Endothelial cell (in vitro differentiated cells): ENCODE measurements at places on chromosomes 4 and X. TPM values are rescaled to one million over a fixed set of nuclear protein-coding genes. Genes with fewer than 3 reads are reported as not detected.

- no peak overlapping the region for H3K27ac ChIP-seq
- no peaks in the 10 kb centered on the region for H3K36me3 ChIP-seq
- no peaks in the 10 kb centered on the region for H3K4me1 ChIP-seq
- H3K27me3 ChIP-seq: peaks cover 1% of the 10 kb centered on the region
- DNase-seq: no peak
- no peak overlapping the region for H3K4me3 ChIP-seq
These were observed 195.7 kb downstream of the PACRGL start for GRCh38 chr4:20895988-20896387.

- H3K27me3 ChIP-seq: peaks cover 3% of the 10 kb centered on the region
- H3K27ac ChIP-seq: no peak overlapping the region
- peaks cover 7% of the 10 kb centered on the region for H3K4me1 ChIP-seq
- H3K4me3 ChIP-seq: peak overlapping the region; percentile 71
- H3K36me3 ChIP-seq: peaks cover 40% of the 10 kb centered on the region
These were observed 21.4 kb downstream of the SCARB2 start for GRCh38 chr4:76192236-76192635.

DNA sequence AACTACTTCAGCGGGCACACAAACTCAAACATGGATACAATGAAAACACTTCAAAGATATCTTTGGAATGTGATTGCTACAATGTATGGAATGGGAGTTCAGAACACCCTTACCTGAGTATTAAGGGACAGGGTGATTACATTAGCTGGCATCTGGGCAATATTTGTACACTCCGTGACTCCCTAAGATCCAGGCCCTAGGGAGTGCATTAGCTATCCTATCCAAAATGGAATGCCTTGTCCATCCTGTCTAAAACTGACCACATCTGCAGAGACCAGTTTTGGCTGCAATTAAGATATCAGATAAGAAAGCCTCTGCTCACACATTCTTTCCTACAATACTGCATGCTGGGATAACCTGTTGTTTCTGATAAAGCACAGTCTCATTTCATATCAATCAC is 176.6 kb upstream of the EMCN start:
- no peak overlapping the region for H3K27ac ChIP-seq
- no peaks in the 10 kb centered on the region for H3K36me3 ChIP-seq
- no peaks in the 10 kb centered on the region for H3K27me3 ChIP-seq
- DNase-seq: no peak
- no peak overlapping the region for H3K4me3 ChIP-seq
- H3K4me1 ChIP-seq: peaks cover 29% of the 10 kb centered on the region

DNA sequence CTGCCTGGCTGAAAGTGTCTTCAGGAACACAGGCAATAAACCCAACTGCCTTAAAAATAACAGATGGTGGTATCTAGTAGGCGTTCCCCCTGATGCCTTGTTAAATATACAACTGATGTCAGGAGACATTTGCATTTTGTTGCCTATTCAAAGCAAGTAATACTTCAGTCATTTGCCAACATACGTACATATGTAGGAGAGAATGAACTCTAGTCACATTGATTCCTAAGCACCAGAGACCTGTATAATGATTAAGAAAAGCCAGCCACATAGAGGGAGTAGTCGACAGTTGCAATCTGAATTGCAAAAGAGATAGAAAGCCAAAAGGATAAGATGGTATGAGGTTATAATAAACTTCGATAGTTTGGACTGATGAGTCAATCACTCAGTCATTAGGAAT is 191.0 kb upstream of the EMCN start:
- H3K27me3 ChIP-seq: no peaks in the 10 kb centered on the region
- H3K36me3 ChIP-seq: no peaks in the 10 kb centered on the region

ARHGAP6 gene
- 4.1 TPM for total RNA-seq
